ENCODE measurements at places on chromosomes 16 and 17.
A peak's percentile ranks its signal among the peaks of the same experiment; 100 is the strongest.

DNA sequence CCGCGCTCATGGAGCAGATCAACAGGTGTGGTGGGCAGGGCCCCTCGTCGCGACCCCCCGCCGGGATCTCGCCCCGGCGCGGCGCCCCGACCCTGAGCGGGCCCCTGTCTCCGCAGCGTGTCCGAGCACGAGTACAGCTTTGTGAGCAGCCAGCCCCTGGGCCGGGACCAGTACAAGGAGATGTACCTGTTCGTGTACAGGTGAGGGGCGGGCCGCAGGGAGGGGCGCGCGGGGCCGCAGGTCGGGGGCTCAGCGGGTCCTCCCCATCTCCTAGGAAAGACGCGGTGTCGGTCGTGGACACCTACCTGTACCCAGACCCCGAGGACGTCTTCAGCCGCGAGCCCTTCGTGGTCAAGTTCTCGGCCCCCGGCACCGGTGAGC is 848 bp downstream of the DNASE1L2 start:
- DNase-seq, result no peak

GRCh38 chr17:20133517-20133916 is 124.4 kb downstream of the SPECC1 start:
- no peak for DNase-seq

- DNase-seq, result no peak
Observed at GRCh38 chr16:25464058-25464457, 206.4 kb upstream of the ZKSCAN2 start.

DNA sequence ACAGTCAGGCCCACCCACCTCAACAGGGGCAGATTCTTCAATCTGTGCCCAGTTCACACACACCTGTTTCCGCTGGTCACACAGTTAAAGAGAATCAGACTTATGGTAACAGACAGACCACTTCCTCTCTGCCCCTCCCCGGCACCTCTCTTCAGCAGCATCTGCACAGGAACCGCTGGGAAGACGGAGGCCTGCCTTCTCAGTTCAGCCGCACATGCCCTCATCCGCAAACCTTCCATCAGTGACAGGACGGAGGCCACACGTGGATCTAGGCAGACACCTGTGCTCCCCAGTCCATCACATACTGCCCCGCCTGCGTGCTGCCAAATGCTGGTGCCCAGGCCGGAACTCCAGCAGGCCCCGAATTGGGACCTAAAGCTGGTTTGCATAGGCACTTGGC is 10.3 kb downstream of the PHB1 start:
- DNase-seq, result no peak

DNA sequence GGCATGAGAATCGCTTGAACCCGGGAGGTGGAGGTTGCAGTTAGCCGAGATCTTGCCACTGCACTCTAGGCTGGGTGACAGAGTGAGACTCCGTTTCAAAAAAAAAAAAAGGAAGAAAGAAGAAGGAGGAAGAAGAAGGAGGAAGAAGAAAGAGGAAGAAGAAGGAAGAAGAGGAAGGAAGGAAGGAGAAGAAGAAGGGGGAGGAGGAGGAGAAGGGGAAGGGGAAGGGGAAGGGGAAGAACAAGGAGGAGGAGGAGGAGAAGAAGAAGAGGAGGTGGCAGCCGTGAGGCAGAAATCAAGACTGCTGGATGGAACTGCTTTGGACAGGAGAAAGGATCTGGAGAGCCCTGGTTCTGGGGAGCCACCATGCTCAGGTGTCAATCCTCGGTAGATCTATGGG is 29.7 kb upstream of the PEMT start:
- no peak for DNase-seq

- no peak for DNase-seq
Observed at GRCh38 chr17:54983260-54983659, 14.7 kb downstream of the STXBP4 start.

DNA sequence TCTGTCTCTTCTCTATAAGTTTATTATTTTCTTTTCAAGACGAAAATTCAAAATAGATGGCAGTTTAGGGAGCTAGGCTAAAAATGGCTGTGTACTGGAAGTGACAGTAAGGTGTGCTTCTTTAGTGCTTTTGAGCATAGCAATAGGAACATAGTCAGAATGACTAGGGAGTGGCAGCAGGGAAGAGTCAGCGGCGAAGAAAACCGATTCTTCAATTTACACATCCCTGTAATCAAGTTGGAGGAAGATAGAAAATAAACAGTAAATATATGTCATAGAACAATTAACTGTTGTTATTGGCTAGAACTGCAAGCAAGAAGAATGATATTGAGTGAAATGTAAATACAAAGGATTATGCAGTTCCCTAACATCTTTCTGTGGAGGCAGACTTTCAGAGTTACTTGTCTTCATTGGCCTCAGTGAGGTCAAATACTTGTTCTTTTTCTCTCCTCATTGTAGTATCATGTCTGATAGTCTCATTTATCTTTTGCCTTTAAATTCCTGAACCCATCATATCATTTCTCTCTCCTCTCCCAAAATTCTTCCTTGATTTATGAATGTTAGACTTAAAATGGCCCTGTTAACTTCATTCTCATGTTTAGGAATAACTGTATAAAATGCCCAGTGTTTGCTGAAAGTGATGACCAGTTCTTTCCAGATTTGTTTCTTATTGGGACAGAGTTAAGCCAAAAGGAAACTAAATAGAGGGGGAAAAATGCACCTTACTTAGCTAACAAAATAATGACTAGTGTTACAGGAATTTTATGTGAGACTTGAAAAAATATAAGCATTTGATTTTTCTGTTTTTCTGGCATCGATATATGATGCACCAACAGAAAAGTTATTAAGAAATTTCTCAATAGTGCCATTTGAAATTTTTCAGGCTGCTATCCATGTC is 211.4 kb downstream of the BCAS3 start:
- no peak for DNase-seq

- DNase-seq, result no peak
Observed at GRCh38 chr17:19284005-19284959, 47.1 kb downstream of the EPN2 start.

GRCh38 chr17:5115673-5116651 is at the start of gene USP6:
Gene USP6 (plus strand): TSS chr17:5116032. CDS start chr17:5130368, 14,336 bp downstream.
- DNase-seq, result no peak

- no peak for DNase-seq
Observed at GRCh38 chr16:57054771-57055170, 37.6 kb upstream of the CPNE2 start.

GRCh38 chr17:73293480-73293911 is 18.3 kb downstream of the CDC42EP4 start:
- no peak for DNase-seq

DNA sequence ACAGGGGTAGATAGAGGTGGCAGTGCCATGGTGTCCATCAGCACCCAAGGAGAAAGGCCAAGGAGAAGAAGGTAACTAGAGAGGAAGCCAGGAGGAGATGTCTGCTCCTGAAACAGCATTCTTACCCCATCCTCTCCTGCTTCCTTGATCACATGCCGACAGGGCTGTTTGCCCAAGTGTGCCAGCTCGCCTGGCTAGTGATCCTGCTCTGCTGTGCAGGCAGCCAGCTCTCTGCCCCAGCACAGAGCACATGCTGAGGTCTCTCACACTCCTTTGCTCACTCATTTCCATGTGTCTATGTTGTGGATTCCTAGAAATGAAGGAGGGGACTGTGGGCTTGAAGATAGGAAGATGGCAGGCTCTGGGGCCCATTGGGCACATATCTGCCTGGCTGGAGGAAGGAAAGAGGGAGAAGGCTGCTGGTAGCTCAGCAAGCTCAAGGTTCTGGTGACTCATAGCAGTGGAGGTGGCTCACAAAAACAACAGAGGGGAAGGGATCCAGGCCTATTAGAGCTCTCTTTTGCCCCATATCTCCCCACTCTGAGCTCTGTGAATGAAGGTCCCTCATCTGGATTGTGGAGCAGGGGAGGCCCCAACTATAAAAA is 54.3 kb downstream of the NEUROD2 start:
- no peak for DNase-seq

- no peak for DNase-seq
Observed at GRCh38 chr16:68491576-68491950, 43.3 kb upstream of the SMPD3 start.

DNA sequence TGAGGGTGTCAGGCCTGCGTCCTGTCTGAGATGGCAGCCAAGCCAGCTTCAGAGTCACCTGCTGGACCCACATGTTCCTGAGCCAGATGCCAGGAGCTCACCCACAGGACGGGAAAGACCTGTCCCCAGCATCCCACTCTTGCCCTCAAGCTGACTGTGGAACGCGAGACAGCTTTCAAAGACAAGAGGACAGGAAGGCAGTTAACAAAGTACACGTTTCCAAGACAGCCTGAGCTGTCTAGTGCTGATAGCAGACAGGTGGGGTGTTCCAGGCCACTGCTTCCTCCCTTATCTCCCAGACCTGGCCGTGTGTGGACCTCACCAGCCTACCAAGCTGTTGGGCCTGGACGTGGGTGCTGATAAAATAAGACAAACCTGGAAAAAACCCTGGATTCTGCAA is 13.2 kb downstream of the CMTM3 start:
- no peak for DNase-seq

DNA sequence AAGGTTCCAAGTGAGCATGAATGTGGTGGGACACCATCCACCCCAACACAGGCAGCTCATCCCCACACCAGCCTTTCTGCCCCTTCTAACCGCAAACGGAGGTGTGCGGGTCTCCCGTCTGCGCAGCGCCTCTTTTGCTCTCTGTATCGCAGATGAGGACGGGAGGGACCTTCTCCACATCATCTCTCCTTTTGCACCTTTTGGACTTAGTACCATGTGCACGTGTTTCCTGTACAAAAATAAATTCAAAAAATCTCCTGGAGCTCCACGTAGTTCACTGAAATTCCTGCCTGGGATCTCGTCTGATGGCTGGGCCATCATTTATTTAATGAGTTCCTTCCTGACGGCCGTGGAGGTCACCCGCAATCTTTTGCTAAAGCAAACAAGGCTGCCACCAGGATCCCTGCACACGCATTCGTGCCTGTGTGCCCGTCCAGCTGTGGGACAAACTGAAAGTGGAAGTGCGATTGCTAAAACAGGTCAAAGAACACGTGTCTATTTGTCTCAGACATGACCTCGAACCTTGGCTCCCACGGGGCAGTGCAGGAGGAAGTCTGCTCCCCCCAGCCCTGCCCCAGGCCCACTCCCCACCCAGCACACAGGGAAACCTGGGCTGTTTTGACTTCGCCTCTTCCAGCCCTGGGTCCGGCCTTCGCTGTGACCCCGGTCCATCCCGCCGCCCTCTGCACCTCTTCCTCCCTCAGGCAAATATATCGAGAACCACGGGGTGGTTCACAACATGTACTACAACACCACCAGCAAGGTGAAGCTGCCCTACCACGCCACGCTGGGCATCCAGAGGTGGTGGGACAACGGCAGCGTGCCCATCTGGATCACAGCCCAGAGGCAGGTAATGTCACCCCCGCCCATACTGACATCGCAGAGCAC is 2.3 kb downstream of the ENPP7 start:
- DNase-seq, result no peak

GRCh38 chr16:19184823-19185509 is 16.9 kb downstream of the SYT17 start:
- DNase-seq, result no peak

GRCh38 chr17:80969030-80969673 is 22.5 kb upstream of the CHMP6 start:
- no peak for DNase-seq

DNA sequence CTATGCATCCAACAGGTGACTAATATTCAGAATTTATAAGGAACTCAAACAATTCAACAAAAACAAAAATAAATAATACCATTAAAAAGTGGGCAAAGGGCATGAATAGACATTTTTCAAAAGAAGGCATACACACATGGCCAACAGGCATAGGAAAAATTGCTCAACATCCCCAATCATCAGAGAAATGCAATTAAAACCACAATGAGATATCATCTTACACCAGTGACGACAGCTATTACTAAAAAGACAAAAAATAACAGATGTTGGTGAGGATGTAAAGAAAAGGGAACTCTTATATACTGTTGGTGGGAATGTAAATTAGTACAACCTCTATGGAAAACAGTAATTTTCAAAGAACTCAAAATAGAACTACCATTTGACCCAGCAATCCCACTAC is 250.4 kb upstream of the N4BP1 start:
- DNase-seq, result no peak

DNA sequence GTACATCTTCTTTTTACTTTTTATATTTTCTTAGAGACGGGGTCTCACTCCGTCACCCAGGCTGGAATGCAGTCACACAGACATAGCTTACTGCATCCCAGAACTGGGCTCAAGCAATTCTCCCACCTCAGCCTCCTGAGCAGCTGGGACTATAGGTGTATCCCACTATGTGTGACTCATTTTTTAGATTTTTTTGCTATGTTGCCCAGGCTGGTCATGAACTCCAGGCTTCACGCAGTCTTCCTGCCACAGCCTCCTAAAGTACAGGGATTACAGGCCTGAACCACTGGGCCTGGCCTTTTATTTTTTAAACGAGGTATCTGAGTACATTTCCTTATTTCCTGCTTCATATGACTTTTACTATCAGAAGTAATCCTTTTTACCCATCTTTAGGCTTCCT is 48.0 kb downstream of the GLG1 start:
- no peak for DNase-seq

- no peak for DNase-seq
Observed at GRCh38 chr17:82041144-82041814, 3.8 kb upstream of the DCXR start.

DNA sequence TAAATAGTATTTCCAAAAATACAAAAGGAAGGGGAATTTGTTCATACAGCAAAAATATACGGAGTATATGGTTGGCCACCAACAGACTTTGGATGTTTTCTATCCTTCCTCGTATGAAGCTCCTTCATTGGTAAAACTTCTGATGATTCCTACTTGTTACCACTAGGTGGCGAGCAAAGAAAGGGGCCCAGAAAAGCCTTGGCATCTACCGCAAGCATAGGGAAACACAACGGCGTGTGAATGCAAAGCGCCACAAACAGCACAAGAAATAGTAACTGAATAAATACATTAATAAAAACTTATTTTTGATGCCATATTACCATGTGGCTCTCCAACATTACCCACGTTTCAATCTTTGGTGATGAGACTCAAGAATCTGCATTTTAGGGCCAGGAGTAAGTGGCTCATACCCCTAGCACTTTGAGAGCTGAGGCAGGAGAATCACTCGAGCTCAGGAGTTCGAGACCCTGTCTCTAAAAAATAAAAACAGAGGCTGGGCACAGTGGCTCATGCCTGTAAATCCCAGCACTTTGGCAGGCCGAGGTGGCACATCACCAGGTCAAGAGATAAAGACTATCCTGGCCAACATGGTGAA is 34.5 kb downstream of the YWHAE start:
- peak; percentile 52 for DNase-seq

- DNase-seq, result no peak
Observed at GRCh38 chr16:28140788-28141618, 70.8 kb downstream of the XPO6 start.

- DNase-seq, result no peak
Observed at GRCh38 chr17:27572665-27573064, 58.3 kb upstream of the LGALS9 start.

- DNase-seq, result no peak
Observed at GRCh38 chr17:65627891-65628643, 66.6 kb upstream of the AXIN2 start.

DNA sequence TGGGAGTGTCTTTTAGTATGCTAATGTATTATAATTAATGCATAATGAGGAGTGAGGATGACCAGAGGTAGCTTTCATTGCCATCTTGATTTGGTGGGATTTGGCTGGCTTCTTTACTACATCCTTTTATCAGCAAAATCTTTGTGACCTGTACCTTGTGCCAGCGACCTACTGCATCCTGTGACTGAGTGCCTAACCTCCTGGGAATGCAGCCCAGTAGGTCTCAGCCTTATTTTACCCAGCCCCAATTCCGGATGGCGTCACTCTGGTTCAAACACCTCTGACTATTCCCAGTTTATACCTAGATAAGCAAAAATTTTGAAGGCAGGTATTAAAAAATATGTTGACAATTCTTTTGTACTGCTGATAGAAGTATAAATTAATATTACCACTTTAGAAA is 10.5 kb upstream of the BLMH start:
- no peak for DNase-seq

- no peak for DNase-seq
Observed at GRCh38 chr16:48613061-48613957, 3.3 kb upstream of the N4BP1 start.

All from WERI-Rb-1 (cell line).